ENCODE measurements at places on chromosomes 12 and 14.

- DNase-seq = no peak
Measured at GRCh38 chr12:124742111-124742510, 121.6 kb downstream of the SCARB1 start.

- no peak for DNase-seq
Measured at GRCh38 chr14:100402631-100403030, 79.5 kb downstream of the SLC25A47 start.

DNA sequence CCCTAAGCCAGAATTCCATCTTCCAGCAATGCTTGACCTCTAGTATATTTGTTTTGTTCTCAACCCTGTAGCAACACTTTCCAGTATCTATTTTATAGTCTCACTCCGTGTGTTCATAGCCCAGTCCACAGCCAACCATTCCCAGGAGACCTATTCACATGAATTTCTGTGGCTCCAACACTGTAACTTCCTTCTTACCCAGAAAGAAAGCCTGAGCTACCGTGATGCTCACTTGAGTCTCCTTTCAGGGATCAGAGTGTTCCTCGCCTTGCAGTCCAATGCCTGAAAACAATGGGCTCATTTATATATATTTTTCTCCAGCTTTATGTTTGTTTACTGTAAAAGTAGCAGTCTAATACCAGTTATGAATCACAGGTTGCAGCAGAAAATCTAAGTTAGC lies 645.0 kb upstream of the NOVA1 start:
- DNase-seq = no peak

- DNase-seq = no peak
Measured at GRCh38 chr12:15933751-15934150, 22.6 kb downstream of the DERA start.

DNA sequence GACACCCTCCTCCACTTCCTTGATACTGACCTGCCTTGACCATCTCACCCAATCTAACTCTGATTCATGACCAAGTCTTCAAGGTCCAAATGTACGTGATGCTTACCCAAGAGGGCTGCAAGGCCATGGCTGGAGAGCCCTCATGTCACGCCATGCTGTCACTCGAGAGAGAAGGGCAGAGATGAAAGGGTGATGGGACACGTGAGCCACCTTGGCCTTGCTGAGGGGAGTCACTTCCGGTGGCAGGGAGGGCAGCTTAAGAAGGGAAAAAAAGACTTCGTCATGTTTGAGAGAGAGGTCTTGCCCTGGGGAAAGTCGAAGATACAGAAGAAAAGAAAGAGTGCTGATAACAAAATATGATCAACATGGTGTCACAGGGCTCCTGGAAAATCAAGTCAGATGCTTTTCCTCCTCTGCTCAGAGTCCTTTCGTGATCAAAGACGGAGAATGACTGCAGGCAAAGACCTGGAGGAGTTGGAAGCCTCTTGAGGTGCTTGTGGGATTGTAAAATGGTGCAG lies 3.3 kb upstream of the SCARB1 start:
- no peak for DNase-seq

DNA sequence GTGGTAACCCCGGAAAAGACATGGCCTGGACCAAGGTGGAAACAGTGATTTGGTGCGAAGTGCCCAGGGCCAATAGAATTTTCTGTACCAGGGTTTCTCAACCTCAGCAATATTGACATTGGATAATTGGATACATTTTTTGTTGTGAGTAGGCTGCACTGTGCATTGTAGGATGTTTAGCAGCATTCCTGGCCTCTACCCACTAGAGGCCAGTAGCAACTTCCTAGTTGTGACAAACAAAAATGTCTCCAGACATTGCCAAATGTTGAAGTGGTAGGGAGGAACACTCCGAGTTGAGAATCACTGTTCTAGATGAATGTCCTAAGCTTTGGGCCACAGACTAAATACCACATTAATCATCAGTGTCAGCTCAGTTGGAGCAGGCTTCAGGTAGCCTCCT lies 6.2 kb upstream of the CGRRF1 start:
- DNase-seq = no peak

GRCh38 chr14:57066887-57067513 lies 201.7 kb downstream of the EXOC5 start:
- DNase-seq = no peak

GRCh38 chr14:58537004-58537403 lies 100.8 kb upstream of the DACT1 start:
- no peak for DNase-seq

- DNase-seq = no peak
Measured at GRCh38 chr12:119827760-119828159, 49.4 kb downstream of the CIT start.

DNA sequence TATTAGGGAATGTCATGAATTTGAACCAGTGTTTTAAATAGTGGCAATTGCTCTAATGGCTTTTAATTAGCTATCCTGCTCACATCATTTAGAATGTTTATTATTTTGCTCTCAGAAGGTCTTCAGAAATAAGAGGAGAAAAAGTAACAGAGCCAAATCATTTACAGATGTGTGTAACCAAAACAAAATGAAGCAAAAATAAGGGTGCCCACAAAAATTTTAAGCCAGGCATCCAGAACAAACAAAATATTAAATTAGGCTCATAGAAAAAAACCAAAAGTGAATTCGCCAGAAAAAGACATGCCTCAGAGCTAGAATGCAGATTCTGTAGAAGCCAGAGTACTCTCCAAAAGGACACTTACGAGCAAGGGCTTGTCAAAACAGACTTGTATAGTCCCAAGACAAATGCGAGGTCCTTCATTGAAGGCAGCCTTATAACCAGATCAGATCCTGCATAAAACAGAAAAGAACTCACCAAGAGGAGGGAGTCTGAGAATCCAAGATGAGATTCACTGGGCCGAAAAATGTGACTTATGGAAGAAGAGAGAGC lies 20.2 kb upstream of the SERPINA1 start:
- no peak for DNase-seq

- no peak for DNase-seq
Measured at GRCh38 chr12:114636723-114637480, 47.1 kb downstream of the TBX3 start.

Data from CD4-positive, alpha-beta T cell treated with Interleukin-4 for 1 hour (primary cell).